ENCODE measurements at places on chromosomes 16 and 17. TPM values are rescaled to one million over a fixed set of nuclear protein-coding genes. Genes with fewer than 3 reads are reported as not detected.

GRCh38 chr16:9091867-9092281 is 430 bp downstream of the HAPSTR1 start:
- DNase-seq: peak; percentile 16
- peak overlapping the region; percentile 95 for H3K4me3 ChIP-seq
- no peaks in the 10 kb centered on the region for H3K27me3 ChIP-seq
- H3K27ac ChIP-seq: peak overlapping the region; percentile 99
- H3K36me3 ChIP-seq: no peaks in the 10 kb centered on the region

The TGFB1I1 gene
- total RNA-seq: 62.0 TPM

GRCh38 chr17:45430006-45430737 is 2.5 kb downstream of the ARHGAP27 start:
- H3K27ac ChIP-seq: peak overlapping the region; percentile 94
- peak overlapping the region; percentile 38 for H3K4me3 ChIP-seq
- H3K4me1 ChIP-seq: peaks cover 7% of the 10 kb centered on the region
- DNase-seq: no peak

The SOX9 gene
- 92.8 TPM for total RNA-seq

DNA sequence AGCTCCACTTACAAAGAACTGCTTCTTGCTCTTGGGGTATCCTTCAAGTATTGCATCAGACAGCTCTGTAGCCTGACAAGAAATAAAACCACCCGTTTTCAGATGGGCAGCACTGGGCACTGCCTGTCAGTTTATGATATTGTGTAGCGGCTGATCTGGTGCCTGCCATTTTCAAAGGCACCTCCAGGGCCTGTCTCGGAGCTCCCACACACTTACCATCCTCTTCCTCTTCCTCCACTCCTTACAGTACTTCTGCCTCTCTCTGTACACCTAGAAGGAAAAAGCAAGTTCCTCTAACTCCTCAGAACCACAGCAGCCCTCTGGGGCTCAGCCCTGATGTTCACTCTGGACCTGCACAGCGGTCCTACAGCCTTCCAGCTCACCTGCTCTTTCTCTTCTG is 4.4 kb downstream of the PSMC3IP start:
- H3K27ac ChIP-seq: no peak overlapping the region
- no peaks in the 10 kb centered on the region for H3K27me3 ChIP-seq
- DNase-seq: no peak
- H3K36me3 ChIP-seq: peaks cover 8% of the 10 kb centered on the region
- H3K4me3 ChIP-seq: no peak overlapping the region

DNA sequence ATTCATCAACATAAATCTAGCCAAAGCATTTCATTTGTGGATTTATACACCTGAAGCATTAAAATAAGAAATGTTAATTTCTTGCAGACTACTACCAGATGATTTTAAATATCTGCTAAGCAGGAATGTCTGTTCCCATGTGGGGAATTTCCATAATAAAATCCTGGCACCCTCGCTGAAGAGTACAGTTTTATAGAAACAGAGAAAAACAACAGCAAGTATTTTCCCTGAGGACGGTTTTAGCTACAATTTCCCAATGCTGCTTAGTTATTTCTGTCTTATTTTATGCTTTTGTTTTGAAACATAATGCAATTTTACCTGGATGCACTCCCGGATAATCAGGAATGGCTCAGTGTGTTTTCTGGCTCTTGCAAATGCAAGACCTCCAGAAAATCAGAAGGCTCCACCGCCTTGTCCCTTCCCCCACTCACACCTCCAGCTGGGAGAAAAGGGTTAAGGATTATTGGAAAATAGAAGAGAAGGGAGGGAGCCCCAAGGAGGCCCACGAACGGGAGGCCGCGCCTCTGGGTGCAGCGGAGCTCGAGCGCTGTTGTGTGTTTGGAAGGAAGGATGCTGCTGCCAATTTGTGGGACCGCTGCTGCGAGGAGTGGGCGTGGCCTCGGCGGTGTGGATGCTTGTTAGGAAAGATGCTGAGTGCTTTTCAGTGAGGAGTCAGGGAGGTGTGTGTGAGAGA is at the start of gene CNTNAP4:
CNTNAP4 (plus strand) TSS at position 657 of the 694 bp plus-strand sequence. CDS start 262 bp downstream, outside the sequence.
- no peaks in the 10 kb centered on the region for H3K36me3 ChIP-seq
- no peaks in the 10 kb centered on the region for H3K27me3 ChIP-seq
- no peaks in the 10 kb centered on the region for H3K4me1 ChIP-seq
- DNase-seq: no peak

- no peaks in the 10 kb centered on the region for H3K36me3 ChIP-seq
- no peak for DNase-seq
- H3K4me3 ChIP-seq: no peak overlapping the region
- no peak overlapping the region for H3K27ac ChIP-seq
- H3K27me3 ChIP-seq: no peaks in the 10 kb centered on the region
Measured at GRCh38 chr16:22665048-22665797, 148.7 kb upstream of the HS3ST2 start.

- no peaks in the 10 kb centered on the region for H3K27me3 ChIP-seq
- H3K27ac ChIP-seq: no peak overlapping the region
- no peak for DNase-seq
Measured at GRCh38 chr16:5056352-5056751, 9.4 kb downstream of the C16orf89 start.

GRCh38 chr16:1980030-1980769 is 1.1 kb downstream of the NOXO1 start:
- H3K27ac ChIP-seq: no peak overlapping the region
- peaks cover 11% of the 10 kb centered on the region for H3K36me3 ChIP-seq
- no peaks in the 10 kb centered on the region for H3K4me1 ChIP-seq
- no peak for DNase-seq
- no peaks in the 10 kb centered on the region for H3K27me3 ChIP-seq

Data from prostate gland (tissue), 2 donors.